ENCODE measurements at places on chromosomes 5 and 9. TPM values are rescaled to one million over a fixed set of nuclear protein-coding genes. Genes with fewer than 3 reads are reported as not detected.
A peak's percentile ranks its signal among the peaks of the same experiment; 100 is the strongest.

DNA sequence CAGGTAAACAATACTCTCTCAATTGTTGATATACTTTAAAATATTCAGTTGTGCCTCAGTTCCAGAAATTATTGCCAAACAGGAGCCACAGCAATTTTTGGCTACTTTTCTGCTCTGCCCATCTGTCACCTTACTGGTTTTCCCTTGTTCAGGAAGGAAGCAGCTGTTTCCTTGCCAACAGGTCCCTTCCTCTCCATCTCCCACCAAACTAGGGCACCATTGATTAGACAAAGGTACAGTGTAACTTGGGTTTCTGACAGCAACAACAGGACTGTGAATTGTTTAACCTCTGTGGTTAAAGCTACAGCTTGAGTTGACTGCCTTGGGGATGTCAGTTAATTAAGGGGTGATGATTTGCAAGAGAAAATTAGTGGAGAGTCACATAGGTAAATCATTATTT, 76.9 kb downstream of the PIP5K1B start:
- no peak overlapping the region for H3K4me3 ChIP-seq
- no peak overlapping the region for H3K27ac ChIP-seq
- H3K36me3 ChIP-seq, result no peaks in the 10 kb centered on the region

DNA sequence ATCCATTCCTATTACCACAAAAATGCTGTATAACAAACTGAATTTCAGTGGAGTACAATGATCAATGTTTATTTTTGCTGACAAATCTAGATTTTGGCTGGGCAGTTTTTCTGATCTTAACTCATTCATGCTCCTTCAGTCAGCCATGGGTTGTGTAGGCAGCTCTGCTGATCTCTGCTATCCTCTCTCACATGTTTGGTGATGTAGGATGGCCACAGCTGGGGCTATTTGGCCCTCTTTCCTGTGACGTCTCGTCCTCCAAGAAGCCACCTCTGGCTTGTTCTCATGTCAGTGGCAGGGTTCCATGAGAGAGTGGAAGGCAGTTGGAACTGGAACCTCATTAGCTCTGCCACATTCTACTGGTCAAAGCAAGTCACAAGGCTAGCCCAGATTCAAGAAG, 8.9 kb downstream of the NLN start:
- no peaks in the 10 kb centered on the region for H3K4me1 ChIP-seq
- no peaks in the 10 kb centered on the region for H3K27me3 ChIP-seq
- no peak for DNase-seq
- H3K27ac ChIP-seq, result no peak overlapping the region

DNA sequence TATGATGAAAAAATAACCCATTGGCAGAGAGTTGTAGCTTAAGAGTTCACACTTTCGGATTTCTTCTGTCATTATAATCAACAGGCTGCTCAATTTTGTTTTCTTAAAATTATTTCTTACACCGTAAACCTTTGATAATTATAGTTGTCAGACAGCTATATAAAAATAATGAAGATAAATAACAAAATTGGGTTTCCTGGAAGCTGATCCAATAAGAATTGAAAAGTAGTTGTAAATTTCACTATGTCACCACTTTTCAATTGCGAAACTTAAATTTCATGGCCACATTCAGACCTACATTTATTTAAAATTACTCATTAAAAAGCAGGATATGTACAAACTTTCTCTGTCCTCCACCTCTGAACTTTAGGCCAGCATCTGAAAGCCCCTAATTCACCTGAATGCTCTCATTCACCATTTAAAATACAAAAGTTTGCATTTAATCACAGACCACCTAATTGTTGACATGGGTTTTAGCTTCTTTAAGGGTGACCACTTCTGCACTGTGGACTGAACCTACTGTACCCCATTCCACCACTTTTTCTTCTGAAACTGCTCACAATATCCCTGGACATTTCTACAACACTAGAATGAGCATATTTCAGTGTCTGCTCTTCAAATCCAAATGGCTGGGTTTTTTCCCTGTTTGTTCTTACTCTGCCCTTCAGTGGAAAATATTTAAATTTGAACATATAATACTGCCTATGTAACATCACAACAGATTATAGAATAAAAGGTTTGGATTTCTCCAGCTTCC, 680 bp downstream of the SELENOP start:
- peak overlapping the region; percentile 82 for H3K27ac ChIP-seq
- H3K27me3 ChIP-seq, result no peaks in the 10 kb centered on the region
- no peaks in the 10 kb centered on the region for H3K36me3 ChIP-seq
- peaks cover 25% of the 10 kb centered on the region for H3K4me1 ChIP-seq

GRCh38 chr5:115478281-115478680, 66.3 kb downstream of the FEM1C start:
- no peaks in the 10 kb centered on the region for H3K27me3 ChIP-seq
- H3K36me3 ChIP-seq, result no peaks in the 10 kb centered on the region
- no peaks in the 10 kb centered on the region for H3K4me1 ChIP-seq
- H3K27ac ChIP-seq, result no peak overlapping the region
- no peak for DNase-seq

GRCh38 chr9:124218438-124218982, 39.2 kb upstream of the NEK6 start:
- peak; percentile 33 for DNase-seq
- no peak overlapping the region for H3K4me3 ChIP-seq
- H3K27me3 ChIP-seq, result no peaks in the 10 kb centered on the region
- no peak overlapping the region for H3K27ac ChIP-seq

DNA sequence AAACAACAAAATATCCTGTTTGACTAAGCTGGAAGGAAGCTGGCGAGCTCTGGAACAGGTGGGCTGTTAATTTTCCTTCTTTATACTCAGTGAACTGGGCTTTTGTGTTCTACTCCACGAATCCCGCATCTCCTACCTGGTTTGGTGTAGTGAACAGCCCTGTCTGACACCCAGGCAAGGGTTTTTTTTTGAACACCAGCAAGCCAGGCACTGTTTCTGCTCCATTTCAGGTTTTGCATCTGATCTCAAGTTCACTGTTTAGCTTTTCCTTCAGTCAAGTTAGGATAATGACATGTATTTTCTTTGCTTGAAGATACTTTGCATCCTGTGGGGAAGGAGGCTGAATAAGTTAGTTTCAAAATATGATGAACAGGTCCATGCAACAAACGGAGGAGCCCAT, 204.5 kb downstream of the SEMA6A start:
- no peaks in the 10 kb centered on the region for H3K36me3 ChIP-seq
- H3K27me3 ChIP-seq, result no peaks in the 10 kb centered on the region
- H3K27ac ChIP-seq, result no peak overlapping the region
- peaks cover 7% of the 10 kb centered on the region for H3K4me1 ChIP-seq
- H3K4me3 ChIP-seq, result no peak overlapping the region

- H3K27ac ChIP-seq, result no peak overlapping the region
- H3K27me3 ChIP-seq, result no peaks in the 10 kb centered on the region
- H3K4me3 ChIP-seq, result no peak overlapping the region
- no peak for DNase-seq
- H3K4me1 ChIP-seq, result peaks cover 23% of the 10 kb centered on the region
These were observed 132.0 kb downstream of the WNK2 start for GRCh38 chr9:93315960-93316359.

GRCh38 chr9:136437430-136437829, 2.2 kb downstream of the INPP5E start:
- H3K27ac ChIP-seq, result no peak overlapping the region
- H3K4me1 ChIP-seq, result peaks cover 8% of the 10 kb centered on the region
- no peaks in the 10 kb centered on the region for H3K27me3 ChIP-seq
- DNase-seq, result no peak
- H3K4me3 ChIP-seq, result no peak overlapping the region
- 0 out of 2 replicates have a peak, but pooled peaks cover 1% of the 10 kb centered on the region for H3K36me3 ChIP-seq

DNA sequence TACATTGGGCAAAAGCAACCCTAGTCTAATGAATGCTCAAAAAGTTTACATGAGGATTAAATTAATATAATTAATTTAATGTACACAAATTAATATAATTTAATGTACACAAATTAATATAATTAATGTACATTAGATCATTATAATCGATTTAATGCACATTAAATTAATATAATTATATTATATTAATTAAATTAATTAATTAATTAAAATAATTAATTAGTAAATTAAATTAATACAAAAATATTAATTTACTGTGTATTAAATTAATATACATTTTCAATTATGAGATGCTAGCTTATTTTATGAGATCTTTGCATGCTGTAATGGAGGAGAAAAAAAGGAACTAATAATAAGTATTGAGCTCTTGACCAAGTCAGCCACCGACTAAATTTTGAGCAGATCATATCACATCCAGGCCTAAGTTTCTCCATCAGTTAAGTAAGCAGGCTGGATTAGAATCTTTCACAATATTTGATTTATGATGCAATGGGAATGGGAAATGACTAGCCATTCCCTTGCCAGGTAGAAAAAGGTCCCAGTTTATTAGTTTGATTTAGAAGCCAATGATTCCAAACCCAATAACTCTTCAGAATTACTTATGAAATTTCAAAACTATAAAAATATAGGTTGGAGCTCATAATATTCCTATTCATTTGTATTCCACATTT, 533.4 kb upstream of the GRIA1 start:
- no peak overlapping the region for H3K27ac ChIP-seq
- H3K36me3 ChIP-seq, result no peaks in the 10 kb centered on the region
- H3K4me1 ChIP-seq, result no peaks in the 10 kb centered on the region
- no peaks in the 10 kb centered on the region for H3K27me3 ChIP-seq

DNA sequence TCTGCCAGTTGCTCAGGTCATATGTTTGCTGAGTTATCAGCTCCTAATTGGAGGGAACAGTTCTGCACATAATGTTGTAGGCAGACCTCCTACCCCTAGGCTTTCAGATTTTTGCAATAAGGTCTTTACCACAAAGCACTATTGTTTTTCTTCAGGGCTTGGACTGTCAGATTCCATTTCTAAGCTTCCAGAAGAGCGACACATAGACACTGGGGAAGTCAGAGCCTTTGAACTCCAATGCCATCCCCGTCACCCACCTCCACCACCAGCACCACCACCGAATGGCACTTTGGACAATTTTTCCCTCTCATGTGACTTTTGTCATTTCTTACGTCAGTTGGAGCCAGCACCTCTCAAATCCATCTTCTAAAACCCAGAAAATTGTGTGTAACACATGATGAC, 28.3 kb upstream of the SPRY4 start:
- H3K4me1 ChIP-seq, result peaks cover 10% of the 10 kb centered on the region
- H3K4me3 ChIP-seq, result no peak overlapping the region
- no peaks in the 10 kb centered on the region for H3K36me3 ChIP-seq
- no peaks in the 10 kb centered on the region for H3K27me3 ChIP-seq
- DNase-seq, result no peak

DNA sequence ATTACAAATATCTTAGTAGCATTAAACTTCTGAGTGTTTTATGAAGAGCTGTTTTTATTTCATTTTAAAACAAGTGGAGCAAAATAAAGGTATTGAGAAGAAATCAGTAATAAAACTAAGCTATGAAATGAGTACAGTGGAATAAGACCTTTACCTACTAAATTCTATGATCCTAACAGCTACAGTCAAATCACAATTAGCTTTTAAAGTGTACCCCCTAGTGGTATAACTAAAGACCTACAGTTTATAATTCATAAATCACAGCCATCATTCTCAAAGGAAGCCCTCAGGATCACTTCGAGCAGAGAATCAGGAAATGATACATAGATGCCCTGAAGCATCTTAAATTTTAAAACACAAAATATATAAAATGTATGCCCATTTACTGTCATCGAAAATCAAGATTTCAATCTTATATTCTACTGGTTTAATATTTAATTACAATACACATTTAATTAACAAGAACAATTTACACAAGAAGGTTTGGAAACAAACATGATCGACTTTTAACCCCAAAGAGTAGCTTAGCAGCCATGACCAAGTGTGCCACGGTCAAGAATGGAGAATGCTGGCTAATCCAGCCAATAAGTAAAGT, 12.3 kb downstream of the CCNH start:
- H3K27ac ChIP-seq, result no peak overlapping the region
- 0 out of 2 replicates have a peak, but pooled peaks cover 3% of the 10 kb centered on the region for H3K4me1 ChIP-seq
- no peak for DNase-seq
- H3K36me3 ChIP-seq, result peaks cover 5% of the 10 kb centered on the region
- H3K27me3 ChIP-seq, result no peaks in the 10 kb centered on the region

GRCh38 chr5:94308442-94308841, 310.0 kb downstream of the KIAA0825 start:
- no peak for DNase-seq
- no peaks in the 10 kb centered on the region for H3K36me3 ChIP-seq
- H3K27ac ChIP-seq, result no peak overlapping the region

DNA sequence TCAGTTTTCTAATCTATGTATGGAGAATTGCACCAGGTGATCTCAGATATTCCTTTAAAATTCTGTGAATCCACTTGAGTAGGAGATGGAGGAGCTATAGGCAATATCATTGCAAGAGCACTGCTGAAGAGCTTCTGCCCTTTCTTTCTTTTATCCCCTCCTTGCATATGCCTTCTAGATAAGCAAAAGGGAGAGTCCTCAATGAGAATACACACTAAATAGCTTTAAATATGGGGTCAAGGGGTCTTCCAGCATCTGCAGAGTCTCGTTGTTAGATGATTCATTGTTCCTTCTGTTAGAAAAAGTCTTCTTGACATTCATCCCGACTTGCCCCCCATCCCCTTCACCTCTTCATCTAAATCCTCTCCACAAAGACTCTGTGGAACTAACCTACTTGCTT, 156.1 kb downstream of the PIK3R1 start:
- H3K27ac ChIP-seq, result no peak overlapping the region
- H3K36me3 ChIP-seq, result no peaks in the 10 kb centered on the region
- no peaks in the 10 kb centered on the region for H3K27me3 ChIP-seq

- H3K27ac ChIP-seq, result no peak overlapping the region
- H3K27me3 ChIP-seq, result no peaks in the 10 kb centered on the region
- no peak overlapping the region for H3K4me3 ChIP-seq
These were observed 12.5 kb upstream of the FOXE1 start for GRCh38 chr9:97840521-97840920.

DNA sequence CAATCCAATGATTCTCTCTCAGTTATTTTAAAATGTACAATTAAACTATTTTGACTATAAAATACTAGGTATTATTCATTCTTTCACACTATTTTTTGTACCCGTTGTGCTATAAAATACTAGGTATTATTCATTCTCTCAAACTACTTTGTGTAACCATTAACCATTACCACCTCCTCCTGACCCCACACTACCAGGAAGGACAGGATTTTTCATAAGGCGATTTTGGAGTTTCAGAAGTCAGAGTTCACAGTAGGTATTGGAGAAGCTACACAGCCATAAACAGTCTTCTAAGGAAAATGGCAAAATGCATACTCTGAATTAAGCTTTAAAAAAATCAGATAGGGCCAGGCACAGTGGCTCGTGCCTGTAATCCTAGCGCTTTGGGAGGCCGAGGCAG, 35.1 kb upstream of the TMEM252 start:
- H3K4me1 ChIP-seq, result no peaks in the 10 kb centered on the region
- H3K27ac ChIP-seq, result no peak overlapping the region
- no peaks in the 10 kb centered on the region for H3K27me3 ChIP-seq

- H3K27me3 ChIP-seq, result no peaks in the 10 kb centered on the region
- no peak overlapping the region for H3K4me3 ChIP-seq
- no peaks in the 10 kb centered on the region for H3K4me1 ChIP-seq
- H3K27ac ChIP-seq, result no peak overlapping the region
- no peaks in the 10 kb centered on the region for H3K36me3 ChIP-seq
- DNase-seq, result no peak
These were observed 11.2 kb upstream of the JAK2 start for GRCh38 chr9:4973902-4974301.

Gene TNFAIP8
- total RNA-seq, result 8.8 TPM

Gene KIF12
- total RNA-seq, result 54.6 TPM

Gene FAM120A
- total RNA-seq, result 42.8 TPM

Gene DBH
- not detected for total RNA-seq

Gene CHSY3
- 0.46 TPM for total RNA-seq

Gene SLC25A2
- 0.67 TPM for total RNA-seq

Gene JAKMIP2
- 1.2 TPM for total RNA-seq

Gene IRGM
- total RNA-seq, result 0.19 TPM

Data from Caco-2 (cell line).